ENCODE measurements at places on chromosomes 3 and 15.

DNA sequence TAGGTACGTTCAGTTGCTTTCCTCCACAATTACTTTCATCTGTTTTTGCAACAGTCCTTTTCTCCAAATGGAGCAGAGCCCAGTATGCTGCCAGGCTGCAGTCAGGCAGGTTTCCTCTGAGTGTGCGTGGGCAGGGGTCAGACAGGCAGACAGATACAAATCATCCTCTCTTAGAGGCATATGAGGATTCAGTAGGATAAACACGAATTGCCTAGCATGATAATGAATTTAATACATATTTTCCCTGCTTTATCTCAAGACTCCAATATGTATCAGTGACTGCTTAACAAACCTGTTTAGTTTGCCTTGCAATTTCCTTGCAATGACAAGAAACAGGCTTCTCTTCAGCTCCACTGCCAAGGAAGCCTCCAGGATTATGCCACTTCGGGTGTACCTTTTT, 140.7 kb upstream of the NR2E3 start:
- no peak for DNase-seq

- DNase-seq = no peak
Observed at GRCh38 chr3:59408047-59408624, 358.3 kb upstream of the CFAP20DC start.

DNA sequence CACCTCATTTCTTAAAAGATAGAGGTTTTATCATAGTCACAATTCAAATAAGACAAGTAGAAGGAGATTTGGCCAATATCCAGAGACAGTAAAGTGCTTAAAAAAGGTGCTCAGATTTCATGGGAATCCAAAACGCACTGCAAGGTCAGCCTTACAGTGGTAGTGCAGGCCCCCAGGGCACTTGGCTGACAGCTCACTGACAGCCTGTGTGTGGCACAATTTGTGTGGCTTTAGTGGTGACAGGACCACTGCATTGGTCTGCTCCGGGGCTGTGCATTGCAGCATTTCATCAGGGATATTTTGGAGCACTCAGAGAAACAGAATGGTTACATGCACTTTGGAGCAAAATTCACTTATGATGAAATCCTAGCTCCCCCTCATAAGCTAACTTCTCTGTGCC, 544.3 kb downstream of the NTRK3 start:
- DNase-seq = no peak

DNA sequence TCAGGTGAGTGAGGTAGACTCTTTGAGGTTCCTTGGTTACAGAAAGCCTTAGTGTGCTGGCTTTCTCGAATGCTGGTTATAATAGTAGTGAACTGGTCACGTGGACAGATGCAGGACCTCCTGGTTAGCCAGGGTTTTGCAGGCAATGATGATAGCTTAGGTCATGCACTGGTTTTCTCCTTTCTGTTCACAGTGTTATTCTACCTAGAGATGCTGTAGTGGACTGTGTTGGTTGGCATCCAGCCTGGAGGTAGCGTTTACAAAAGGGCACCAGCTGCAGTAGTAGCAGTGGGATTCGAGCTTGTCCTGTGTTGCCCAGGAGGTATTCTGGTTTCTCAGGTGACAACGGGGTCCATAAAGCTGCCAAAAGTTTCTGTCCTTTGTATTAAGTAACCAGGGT, 27.0 kb downstream of the PCCB start:
- peak; percentile 12 for DNase-seq

DNA sequence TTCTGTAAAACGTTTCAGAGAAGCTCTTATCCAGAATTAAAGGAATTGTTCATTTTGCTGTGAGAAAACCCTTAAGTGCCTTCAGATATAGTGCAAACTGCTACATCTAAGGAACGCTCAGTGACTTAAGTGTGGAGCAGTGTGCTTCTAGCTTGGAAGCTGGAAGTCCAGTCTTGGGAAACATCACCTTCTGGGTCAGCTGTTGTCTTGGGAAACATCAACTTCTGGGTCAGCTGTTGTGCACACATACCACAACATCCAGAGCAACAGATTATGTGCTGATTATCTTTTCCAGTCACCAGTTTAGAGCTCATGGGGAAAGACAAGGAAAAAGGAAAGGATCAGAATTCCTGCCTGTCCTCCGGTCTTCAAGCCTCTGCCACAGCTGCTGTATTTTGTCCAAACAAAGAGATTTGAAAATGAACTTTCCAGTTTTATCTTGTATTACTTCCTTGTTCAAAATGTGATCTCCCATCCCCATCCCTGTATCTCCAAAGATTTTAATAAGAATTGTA, 713.6 kb downstream of the NSUN3 start:
- peak; percentile 13 for DNase-seq

- no peak for DNase-seq
Observed at GRCh38 chr3:144774897-144775296, 803.3 kb downstream of the DIPK2A start.

DNA sequence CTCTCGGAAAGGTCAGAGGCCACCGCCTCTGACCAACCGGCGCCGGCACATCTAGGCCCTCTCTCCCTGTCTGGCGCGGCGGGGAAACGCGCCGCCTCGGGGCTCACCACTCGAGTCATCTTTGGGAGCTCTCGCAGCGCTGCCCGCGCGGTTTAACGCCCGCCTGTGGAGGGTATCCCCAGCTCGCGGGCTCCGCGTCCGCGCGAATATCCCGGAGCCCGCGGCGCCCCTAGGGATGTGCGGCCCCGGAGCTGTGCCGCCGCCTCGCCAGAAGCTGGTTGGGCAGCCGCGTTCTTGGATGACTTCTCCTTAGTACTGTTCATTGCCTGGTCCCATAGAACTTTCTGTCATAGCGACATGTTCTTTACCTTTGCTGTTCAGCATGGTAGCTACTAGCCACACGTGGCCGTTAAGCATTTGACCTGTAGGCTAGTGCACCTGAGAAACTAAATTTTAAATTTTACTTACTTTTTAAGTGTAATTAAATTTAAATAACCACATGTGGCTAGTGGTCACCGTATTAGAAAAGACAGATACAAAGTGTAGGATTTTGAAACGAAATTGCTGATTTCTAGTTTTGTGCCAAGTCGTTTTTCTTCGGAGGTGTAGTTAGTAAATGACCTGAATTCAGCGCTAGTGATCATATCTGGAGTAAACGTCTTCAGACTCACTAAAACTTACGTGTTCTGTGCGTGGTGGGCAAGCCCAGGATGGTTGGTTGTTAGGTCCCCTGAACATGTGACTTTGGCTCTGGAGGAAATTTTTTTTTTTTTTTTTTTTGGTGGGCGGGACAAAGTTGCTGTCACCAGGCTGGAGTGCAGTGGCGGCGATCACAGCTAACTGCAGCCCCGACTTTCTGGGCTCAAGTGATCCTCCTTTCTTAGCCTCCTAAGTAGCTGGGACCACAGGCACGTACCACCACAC, 835 bp downstream of the ARIH2 start:
- peak; percentile 53 for DNase-seq

- DNase-seq = peak; percentile 52
Observed at GRCh38 chr3:158845765-158846350, 44.0 kb downstream of the MFSD1 start.

DNA sequence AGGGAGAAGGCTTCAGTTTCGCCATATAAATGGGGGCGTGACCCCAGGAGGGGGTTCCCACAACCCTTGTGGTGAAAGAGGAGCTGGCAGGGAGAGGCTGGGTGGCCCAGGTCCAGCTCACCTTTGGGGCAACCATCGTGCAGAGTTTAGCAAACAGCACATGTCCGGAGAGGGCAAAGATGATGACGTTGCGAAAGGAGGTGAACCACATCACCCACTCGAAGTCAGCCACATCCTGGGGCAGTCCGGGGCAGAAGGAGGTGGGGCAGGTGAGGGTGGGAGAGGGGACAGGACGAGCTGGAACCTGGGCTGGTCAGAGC, 3.7 kb downstream of the HHATL start:
- DNase-seq = no peak

- no peak for DNase-seq
Observed at GRCh38 chr15:83769411-83769999, 115.6 kb downstream of the ADAMTSL3 start.

DNA sequence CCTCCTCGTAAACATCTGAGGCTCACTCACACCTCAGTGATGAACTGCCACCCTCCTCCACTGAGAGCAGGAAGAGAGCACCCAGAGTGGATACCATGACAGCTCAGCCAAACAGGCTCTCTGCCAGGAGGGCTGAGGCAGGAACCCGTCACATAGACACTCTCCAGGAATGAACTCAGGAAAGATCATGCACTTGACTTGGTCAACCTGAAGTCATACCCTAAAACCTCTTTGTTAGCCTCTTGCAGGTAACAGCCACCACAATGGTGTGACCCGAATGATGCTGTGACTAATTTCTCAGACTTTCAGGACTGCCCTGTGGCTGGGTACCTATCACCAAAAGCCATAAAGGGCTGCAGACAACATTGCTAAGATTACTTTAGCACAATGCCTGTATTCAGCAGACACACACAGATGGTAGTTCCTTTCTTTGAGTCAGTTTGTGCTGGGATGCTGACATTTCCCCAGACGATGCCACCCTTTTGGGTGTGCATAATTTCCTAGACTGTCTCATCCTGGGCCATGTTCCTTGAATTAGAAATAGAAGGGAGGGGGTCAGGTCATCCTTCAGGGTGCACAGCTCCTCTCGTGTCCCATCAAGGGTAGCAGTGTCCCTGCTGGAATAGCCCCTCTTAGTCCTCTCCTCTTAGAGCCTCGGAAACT, 30.3 kb downstream of the CX3CR1 start:
- DNase-seq = no peak

- DNase-seq = peak; percentile 51
Observed at GRCh38 chr3:17090280-17090983, 205.7 kb downstream of the PLCL2 start.

DNA sequence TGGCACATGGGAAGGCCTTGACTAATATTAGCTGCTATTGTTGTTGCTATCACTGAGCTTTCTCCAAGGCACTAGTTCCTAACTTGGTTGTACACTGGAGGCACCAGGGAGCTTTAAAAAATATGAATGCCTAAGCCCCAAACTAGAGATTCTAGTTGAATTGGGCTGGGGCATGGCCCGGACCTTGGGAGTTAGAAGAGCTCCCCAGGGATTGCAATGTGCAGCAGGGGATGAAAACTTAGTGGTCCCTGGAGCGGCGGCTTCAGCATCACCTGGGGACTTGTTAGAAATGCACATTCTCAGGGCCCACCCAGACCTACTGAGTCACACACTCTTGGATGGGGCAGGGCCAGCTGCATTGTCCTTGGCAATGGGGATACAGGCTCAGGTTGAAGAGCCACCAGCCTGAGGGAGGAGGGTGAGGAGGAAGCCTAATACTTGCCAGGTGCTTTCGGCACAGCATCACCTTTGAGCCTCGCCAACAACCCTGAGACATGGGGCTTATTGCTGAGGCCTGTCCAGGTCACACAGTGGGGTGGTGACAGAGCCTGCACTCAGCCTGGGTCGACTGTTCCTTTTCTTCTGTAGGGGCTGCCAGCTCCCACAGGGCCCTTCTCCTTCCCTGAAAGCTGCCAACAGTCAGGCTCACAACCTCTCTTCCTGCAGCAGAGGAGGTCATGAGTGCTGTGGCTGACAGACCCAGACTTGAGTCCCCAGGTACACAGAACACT, 84.5 kb downstream of the ATP2B2 start:
- DNase-seq = peak; percentile 84

GRCh38 chr3:73500321-73500720, 124.4 kb downstream of the PDZRN3 start:
- DNase-seq = no peak

DNA sequence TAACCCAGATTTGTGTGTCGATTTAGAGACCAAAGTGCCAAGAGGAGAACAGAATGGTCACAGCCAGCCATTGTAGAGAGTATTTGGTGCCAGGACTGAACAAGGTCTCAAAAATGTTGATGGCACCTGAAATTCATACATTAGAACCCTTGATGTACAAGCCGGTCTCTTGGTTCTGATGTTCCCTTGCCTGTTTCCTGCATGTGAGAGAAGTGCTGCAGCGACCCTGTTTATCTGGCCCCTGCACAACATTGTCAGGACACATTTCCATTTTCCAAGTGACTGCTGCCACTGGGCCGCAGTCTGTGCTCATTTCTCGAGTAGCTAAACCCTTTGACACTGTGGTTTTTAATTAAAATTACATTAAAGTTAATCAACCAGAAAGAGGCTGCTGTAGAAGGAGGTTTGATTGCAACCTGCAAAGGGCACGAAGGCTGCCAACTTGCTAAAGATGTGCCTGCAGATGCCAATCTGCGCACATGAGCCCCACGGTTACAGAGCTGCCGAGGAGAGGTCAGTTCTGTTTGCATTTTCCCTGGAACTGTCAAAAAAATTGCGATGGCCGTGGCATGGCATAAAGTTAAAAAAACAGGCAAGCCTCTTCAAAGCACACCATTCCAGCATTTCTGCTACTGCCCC, 136.4 kb upstream of the CMC1 start:
- peak; percentile 88 for DNase-seq

- no peak for DNase-seq
Observed at GRCh38 chr3:13710251-13710650, 161.3 kb downstream of the FBLN2 start.

- DNase-seq = no peak
Observed at GRCh38 chr3:38773528-38773927, 42.5 kb downstream of the SCN10A start.

- no peak for DNase-seq
Observed at GRCh38 chr3:29281344-29282241, 722 bp downstream of the RBMS3 start.

- no peak for DNase-seq
Observed at GRCh38 chr15:42079401-42079908, 14.9 kb downstream of the PLA2G4D start.

- no peak for DNase-seq
Observed at GRCh38 chr3:64152086-64152485, 73.2 kb downstream of the PRICKLE2 start.

GRCh38 chr3:6994081-6994668, 133.3 kb downstream of the GRM7 start:
- no peak for DNase-seq

DNA sequence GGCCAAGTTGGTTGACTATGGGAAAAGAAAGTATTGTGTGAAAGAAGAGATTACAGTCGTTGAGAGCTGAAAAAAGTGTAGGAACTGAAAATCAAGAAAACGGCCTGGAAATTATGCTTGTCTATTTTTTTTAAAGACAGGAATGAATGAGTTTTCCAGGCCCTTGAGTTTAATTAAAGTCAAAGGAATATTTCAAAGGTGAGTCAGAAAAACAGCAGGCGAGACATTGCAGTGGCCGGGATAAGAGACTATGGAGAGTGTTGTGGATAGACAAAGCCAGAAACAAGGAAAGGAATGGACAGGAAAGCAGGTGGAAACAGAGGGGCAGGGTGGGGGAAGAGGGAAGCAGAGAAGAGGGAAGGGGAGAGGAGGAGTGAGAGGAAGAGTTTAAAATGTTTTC, 275.1 kb upstream of the LRTM1 start:
- no peak for DNase-seq

GRCh38 chr3:46293035-46293724, 50.9 kb downstream of the CCR3 start:
- DNase-seq = no peak

- DNase-seq = no peak
Observed at GRCh38 chr3:184784731-184785500, 27.1 kb upstream of the VPS8 start.

GRCh38 chr3:162052636-162053035, 556.0 kb downstream of the OTOL1 start:
- DNase-seq = no peak
